Skin of body (tissue), 3 donors: ENCODE measurements at places on chromosomes 5 and 9. TPM values are rescaled to one million over a fixed set of nuclear protein-coding genes. Genes with fewer than 3 reads are reported as not detected.

Gene SLIT3
- 42.4 TPM for total RNA-seq

Gene SHOC1
- total RNA-seq = 0.79 TPM

Gene GFI1B
- total RNA-seq = 0.59 TPM

Gene SVEP1
- total RNA-seq = 44.6 TPM
